ENCODE measurements at places on chromosomes 1 and 21. TPM values are rescaled to one million over a fixed set of nuclear protein-coding genes. Genes with fewer than 3 reads are reported as not detected.

DNA sequence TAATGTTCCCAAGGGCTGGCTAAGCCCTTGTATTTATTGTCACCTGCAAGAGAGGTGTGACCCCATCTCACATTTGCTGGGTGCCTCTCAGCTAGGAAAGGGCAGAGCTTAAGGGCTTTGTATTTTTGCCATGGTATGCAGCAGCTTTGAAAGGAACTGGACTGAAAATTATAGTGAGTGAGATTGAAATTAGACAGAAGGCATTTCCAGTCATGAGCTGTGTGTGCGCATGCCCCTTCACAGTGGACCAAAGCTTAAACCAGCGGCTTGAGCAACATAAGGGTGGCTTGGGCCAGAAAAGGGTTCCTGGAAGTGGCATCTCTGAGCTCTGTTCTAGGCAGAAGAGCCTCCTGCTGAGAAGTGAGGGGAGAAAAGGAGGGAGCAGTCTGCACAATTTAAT lies 19.8 kb downstream of the MYOG start:
- DNase-seq, result no peak

DNA sequence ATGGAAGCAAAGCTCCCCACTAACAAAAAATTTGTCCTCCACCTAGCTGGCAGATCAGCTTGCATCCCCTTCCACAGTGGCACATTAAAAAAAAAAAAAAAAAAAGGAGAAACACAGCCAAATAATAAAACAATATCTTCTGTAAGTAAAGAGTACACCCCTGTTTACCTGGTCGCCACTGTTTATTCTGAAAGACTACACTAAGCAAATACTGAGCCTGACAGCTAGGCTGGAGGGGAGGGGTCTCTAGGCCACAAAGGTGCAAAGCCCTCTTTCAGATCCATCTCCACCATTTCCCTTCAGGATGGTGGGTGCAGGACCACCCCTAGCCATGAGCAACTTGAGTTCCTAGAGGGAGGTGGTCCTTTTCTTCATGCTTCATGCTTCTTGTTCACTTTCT lies 22.8 kb upstream of the SLC45A3 start:
- DNase-seq, result no peak

DNA sequence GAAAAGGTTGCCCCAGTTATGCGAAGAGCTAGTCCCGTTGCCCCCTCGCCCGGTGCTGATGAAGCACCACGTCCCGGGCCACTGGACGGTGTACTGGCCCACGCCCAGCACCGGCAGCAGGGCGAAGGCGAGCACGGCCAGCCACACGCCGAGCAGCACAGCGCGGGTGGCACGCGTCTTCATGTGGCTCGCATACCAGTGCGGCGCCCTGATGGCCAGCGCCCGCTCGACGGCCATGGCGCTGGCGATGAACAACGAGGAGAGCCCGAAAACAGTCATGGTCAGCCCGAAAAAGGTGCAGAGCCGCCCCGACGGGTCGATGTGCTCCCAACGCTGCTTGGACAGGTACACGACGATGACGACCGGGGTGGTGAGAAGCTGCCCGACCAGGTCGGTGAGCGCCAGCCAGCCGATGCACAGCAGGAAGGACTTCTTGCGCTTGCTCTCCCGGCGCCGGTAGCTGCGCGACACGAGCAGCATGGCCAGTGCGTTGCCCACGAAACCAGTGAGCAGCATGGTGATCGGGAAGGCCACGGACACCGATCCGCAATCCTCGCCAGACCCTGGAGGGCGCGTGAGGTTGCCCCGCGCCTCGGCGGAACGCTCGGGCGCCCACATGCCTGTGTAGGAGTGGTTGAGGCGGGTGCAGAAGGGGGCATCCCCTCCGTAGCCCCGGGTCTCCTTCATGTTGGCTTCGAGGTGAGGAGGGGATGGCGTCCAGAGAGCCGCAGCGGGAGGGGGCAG lies 553 bp downstream of the PTGER3 start:
- no peak for DNase-seq

DNA sequence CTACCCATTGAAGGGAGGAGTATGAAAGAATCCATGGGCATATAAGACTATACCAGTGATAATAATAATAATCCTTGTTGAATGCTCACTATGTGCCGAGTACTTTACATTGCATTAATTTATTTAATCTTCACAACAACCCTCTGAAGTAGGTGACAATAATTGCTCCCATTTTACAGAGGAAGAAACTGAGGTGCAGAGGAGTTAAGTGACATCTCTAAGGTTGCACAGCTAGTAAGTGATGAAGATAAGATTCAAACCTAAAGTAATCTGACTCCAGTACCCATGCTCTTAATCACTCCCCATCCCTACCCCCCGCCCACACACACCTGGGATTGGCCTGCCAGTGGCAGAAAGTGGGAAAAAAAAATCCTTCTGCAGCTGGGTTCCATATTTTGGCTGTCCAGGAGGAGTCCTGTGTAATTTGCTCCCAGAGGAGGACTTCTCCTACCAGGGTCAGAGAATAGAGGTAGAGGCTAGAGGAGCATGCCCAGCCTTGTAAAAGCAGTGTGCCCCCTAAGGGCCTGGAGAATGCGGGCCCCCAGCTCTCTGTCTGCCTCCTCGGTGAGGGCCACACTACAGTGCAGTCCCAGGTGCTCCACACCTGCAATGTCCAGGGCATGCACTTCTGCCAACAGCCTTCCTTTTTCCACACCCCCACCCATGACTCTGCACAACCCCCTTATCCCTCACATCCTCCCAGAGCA lies 57.8 kb downstream of the TMEM53 start:
- no peak for DNase-seq

DNA sequence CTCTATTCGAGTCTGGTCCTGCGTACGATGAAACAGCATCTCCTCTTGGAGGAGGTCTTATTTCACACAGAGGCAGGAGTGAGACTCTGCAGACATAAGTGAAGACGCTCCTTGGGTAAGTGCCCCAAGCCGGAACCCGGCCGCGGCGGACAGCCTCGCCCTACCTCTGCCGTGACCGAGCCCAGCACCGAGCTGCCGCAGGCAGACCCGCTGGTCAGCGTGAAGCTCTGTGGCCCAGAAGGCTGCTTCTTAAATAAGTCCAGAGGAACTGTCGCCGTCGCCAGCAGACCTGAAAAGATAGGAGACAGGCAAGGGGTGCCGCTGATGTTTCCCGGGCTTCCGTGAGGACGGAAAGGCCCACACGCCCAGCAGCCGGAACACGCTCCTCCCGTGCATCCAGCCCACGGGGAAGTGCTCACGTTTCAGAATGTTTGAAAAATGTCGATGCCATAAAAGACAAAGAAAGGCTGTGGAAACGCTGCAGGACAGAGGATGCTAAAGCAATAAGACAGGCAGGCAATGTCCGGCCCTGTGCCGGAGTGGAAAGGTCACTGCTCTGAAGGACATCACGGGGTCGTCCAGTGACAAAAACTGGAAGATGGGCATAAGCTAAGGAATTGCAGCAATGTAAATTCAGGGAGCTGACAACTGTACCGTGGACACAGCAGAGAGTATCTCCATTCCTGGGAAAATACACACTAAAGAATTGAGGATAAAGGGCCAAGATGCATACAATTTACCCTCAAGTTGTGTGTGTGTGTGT lies 28.5 kb upstream of the PRDM15 start:
- DNase-seq, result no peak

DNA sequence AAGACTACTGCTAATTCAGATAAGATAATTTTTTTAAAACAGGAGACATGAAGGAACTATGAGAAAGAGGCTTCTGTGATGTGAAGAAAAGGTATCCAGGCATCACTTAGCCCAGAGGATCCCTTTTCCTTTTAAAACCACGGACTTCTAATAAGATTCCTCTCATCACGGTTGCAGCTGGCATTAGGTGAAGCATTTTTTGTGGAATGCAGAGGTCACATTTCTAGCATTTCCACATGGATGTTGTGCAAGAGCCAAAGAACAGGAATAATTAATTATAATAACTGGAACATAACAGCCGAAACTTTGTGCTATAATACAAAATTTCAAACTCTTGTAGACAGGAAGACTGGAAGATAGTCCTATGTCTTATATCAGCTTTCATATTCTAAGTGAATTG lies 27.6 kb downstream of the CYP2J2 start:
- DNase-seq, result no peak

GRCh38 chr1:30822006-30822405 lies 64.4 kb upstream of the LAPTM5 start:
- DNase-seq, result no peak

DNA sequence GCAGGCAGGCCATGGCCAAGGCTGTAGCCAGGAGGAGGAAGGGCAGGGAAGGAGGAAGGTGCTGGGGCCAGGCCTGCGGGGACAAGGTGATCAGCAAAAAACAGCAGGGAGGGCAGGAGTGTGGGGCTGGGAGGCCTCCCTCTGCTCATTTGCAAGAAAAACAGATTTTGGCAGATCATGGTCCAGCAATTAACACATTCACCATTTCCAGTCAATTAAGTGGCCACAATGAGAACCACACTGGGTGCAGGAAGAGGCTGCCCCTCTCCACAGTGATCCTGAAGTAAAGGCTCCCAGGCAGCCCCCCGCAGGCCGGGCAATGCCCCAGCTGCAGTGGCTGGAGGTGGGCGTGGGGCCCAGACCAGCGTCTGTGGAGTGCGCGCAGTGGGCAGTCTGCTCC lies 54.6 kb downstream of the DMRTB1 start:
- DNase-seq, result no peak

The CCDC30 gene
- total RNA-seq, result 2.2 TPM

The CELA2B gene
- not detected for total RNA-seq
